A673 (cell line): ENCODE measurements at places on chromosomes 7 and 10. TPM values are rescaled to one million over a fixed set of nuclear protein-coding genes. Genes with fewer than 3 reads are reported as not detected.

Gene SSC4D
- 1.2 and 1.8 TPM in 2 replicates for total RNA-seq

Gene FGFR2
- total RNA-seq: 0.60 and 1.6 TPM in 2 replicates

Gene ALDH18A1
- total RNA-seq: 85.2 and 88.0 TPM in 2 replicates

Gene FAS
- 30.4 and 40.3 TPM in 2 replicates for total RNA-seq

Gene TMEM176A
- 2.3 and 2.9 TPM in 2 replicates for total RNA-seq

Gene SEMA3E
- not detected in 2 replicates for total RNA-seq

Gene MOGAT3
- total RNA-seq: not detected in 2 replicates
